ENCODE measurements at places on chromosomes 4 and X.

DNA sequence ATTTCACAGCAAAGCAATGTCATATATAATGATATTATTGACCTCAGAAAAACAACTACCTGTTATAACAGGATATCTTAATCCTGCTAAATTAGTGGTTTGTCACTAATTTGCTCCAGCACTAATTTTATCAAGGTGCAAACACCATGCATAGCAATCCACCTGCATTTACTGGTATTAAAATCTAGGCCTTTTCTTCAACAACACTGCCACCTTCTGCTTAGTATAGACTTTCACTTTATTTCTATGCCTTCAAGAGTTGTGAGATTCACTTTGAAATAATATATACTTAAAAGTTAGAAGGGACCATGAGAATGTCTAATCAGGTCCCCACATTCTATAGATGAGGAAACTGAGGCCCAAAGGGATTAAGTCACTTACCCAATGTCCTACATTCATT is 82.1 kb upstream of the IQCM start:
- ATAC-seq = no peak

GRCh38 chr4:177308847-177309521 is 690 bp upstream of the NEIL3 start:
- no peak for ATAC-seq

GRCh38 chr4:10048941-10049697 is 27.8 kb upstream of the SLC2A9 start:
- ATAC-seq = no peak

- ATAC-seq = no peak
Measured at GRCh38 chrX:123720486-123720885, 12.4 kb downstream of the THOC2 start.

DNA sequence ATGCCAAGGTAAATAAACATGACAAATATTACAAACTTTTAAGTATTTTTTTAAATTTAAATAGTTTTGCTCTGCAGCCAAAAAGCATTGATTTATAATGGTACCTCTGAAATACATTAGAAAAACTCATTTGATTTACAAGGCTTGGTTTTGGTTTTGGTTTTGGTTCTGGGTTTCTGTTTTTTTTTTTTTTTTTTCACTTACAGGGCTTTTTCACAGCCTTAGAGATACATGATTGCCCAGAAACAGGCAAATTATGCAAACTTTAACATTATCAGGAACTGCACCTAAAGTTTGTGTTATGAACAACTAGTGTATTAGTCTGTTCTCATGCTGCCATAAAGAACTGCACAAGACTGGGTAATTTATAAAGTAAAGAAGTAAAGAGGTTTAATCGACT is 196.4 kb upstream of the DDX53 start:
- no peak for ATAC-seq

DNA sequence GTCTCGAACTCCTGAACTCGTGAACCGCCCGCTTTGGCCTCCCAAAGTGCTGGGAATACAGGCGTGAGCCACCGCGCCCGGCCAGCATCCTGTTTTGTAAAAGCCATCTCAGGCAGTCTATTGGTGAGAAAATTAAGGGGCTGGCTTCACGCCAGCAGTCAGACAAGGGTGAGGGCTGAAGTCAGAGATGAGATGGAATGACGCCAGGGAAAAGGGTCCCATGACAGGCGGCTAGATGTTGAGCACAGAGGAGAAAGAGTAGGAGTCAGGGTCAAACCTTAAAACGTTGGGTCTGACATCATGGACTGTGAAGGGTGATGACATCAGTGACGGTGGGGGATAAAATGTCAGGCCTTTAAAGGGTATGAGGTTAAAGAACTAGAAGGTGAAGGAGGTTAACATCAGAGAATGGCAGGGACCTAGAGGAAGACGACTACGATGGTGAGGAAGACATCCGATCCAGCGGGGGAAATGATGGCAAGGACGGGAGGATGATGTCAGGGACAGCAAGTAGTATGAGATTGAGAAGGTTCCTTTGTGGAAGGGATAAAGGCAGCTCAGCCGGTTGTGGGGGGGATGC is 504 bp upstream of the RBM3 start:
- peak; percentile 1 for ATAC-seq

- ATAC-seq = no peak
Measured at GRCh38 chr4:18934197-18934596, 912.6 kb upstream of the LCORL start.

DNA sequence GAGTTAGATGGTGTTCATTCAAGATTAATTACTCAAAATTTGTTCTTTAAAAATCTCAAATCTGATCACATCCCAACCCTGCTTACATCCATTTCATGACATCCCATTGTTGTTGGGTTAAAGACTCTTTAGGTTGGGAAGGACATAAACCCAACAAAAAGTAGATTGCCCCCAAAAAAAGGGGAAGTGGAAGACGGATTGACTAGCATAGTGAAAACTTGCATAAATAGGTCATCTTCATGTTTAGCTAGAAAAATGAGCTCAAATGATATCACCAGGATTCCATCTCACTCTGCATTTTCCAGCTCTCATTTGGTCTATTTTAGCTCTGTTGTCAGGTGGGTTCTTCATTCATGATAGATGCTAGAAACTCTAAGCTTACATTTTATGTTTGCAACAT is 18.5 kb upstream of the TET2 start:
- ATAC-seq = no peak

- peak; percentile 20 for ATAC-seq
Measured at GRCh38 chr4:81651243-81651899, 179.7 kb upstream of the RASGEF1B start.

GRCh38 chr4:44738615-44739014 is 12.3 kb upstream of the GNPDA2 start:
- ATAC-seq = no peak

DNA sequence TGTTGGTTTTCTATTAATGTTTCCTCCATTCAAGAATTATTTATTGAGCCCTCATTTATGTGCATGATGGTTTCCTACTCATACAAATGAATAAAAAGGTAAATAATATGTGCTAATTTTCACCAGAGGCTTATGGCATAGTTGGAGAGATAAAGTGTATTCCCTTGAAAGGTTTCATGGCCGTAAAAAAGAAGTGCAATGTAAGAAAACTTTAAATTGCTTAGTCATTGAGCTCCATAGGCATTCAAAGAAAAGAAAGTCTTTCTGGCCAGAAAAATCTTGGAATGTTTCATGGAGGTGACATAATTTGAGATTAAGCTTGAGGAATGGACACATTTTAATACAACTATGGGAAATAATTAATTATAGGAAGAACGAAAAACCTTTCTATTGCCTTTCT is 8.7 kb downstream of the KLHL4 start:
- ATAC-seq = no peak

GRCh38 chrX:124502166-124502565 is 155.8 kb downstream of the SH2D1A start:
- no peak for ATAC-seq

GRCh38 chr4:52704133-52704532 is 45.0 kb upstream of the USP46 start:
- ATAC-seq = no peak

DNA sequence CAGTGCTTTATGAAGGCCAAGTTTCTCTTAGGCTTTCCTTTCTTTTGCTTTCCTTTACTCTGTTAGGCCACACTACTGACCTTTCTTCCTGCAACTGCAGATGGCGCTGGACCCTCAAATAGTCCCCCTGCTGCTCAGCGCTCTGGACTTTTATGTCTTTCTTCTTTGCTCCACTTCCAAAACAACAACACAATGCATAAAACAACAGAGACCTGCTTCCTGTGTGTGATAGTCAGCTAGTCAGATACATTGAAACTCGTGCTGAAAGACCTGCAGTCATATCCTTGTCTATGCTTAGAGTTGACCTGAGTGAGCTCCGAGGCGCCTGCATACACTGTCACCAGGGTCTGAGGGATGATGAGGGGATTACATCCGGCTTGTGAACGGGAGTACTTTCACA is 108.9 kb upstream of the TEX13D start:
- no peak for ATAC-seq

- no peak for ATAC-seq
Measured at GRCh38 chr4:105345838-105346237, 128.0 kb downstream of the PPA2 start.

DNA sequence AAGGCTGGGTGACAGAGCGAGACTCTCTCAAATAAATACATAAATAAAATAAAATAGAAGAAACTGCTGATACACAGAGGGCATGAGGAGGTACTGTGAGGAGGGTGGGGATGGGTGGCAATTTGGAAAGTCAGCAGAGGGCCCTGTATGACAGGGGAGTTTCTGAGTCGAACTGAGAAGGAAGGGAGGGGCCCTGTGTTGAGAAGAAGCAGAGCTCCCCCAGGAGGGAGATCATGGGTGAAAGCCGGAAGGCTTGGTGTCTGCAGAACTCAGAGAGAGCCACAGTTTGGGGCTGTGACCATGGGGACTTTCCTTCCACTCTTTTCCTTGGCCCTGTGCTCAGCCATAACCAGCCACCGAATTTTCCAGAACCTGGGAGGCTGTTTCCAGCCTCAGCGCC is 24.8 kb upstream of the AFAP1 start:
- no peak for ATAC-seq

GRCh38 chr4:127307996-127308395 is 324.8 kb upstream of the INTU start:
- ATAC-seq = no peak

GRCh38 chr4:138843616-138844015 is 172.0 kb upstream of the NOCT start:
- no peak for ATAC-seq

DNA sequence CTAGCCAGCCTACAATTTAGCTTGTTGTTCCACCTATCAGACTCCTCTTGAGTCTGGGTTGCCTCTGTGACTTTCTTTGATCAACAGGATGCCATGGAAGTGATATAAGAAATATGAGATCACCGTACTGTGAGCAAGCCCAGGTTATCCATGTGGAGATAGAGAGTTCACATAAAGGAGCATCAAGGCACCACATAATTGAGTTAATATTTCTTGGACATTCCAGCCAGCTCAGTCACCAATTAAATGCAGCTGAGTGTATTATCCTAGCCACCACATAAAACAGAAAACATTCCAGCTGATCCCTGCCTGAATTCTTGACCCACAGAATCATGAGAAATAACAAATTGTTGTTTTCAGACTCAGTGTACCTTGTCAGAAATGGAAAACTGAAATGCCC is 253.6 kb downstream of the PPP1R2C start:
- no peak for ATAC-seq

- no peak for ATAC-seq
Measured at GRCh38 chr4:142405695-142406498, 440.2 kb downstream of the INPP4B start.

DNA sequence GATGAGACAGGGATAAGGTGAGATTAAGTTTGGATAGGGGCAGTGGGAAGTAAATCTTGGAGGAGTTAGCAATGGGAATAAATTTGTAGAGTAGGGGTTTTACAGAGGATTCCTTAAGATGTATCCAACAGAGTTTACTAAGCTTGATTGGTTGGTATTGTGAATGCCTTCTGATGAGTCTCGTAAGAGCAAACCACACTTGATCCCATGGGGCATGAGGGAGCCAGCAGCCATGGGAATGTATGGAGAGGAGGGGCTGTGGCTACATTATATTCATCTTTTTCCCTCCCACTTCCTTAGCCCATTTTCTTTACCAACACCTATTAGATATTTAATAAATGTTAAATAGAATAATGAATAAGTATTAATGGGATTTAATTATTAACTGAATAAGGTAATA is 126.6 kb upstream of the NDST3 start:
- ATAC-seq = no peak

GRCh38 chr4:48431401-48431800 is 51.7 kb upstream of the SLC10A4 start:
- no peak for ATAC-seq

GRCh38 chrX:51182545-51182944 is 150.1 kb upstream of the NUDT10 start:
- ATAC-seq = no peak

DNA sequence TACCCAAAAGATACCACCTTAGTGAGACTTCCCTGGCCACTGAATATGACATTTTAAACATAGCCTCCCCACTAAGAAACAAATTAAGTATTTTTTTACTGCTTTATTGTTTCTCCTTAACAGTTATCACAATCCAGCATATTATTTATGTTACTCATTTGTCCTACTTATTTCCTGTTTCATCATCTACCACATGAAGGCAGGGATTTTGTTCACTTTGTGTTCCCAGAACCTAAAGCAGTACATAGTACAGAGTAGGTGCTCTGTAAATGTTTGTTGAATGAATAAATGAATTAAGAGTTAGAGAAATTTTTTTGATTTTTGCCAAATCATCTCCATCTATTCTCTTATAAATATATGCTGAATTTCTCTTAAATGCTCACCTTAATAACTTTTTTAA is 318.4 kb upstream of the GIMD1 start:
- ATAC-seq = no peak

DNA sequence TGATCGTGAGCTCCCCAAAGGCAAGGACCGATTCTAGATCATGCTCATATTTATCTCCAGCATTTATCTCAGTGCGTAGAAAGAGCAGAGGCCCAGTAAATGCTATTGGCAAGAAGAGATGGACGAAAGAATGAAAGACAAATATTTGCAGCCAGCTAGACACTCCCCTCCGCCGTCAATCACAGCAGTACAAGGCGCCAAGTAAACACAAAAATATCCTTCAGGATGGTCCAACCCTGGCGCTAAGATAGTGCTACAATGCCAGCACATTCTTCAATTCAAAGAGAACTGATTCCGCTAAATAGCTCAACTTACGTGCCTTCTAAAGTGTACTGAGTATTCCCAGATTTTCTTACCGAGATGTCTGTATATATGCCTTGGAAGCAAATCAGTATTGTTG is 114.5 kb downstream of the DDX53 start:
- no peak for ATAC-seq

GRCh38 chrX:120358737-120359456 is 3.0 kb upstream of the ATP1B4 start:
- ATAC-seq = no peak

- ATAC-seq = no peak
Measured at GRCh38 chr4:120709991-120710390, 212.5 kb downstream of the PRDM5 start.

DNA sequence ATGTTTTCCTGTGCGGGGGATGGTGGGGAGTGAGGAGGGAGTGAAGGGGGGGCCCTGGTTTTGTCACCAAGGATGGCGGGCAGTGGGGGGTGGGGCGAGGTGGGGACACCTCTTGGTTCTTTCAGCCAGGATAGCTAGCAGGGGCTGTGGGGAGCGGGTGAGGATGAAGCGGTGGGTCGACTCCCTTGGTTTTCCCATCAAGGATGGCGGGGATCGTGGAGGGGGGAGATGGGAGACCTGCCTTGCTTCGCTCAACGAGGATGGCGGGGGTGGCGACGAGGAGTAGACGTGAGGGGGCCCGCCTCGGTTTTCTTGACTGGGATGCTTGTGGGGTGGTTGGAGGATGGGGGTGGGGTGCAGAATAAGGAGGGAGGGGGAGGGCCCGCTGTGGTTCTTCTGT is 643 bp downstream of the FHL1 start:
- peak; percentile 16 for ATAC-seq
